ENCODE measurements at places on chromosomes 5 and 9.

GRCh38 chr5:110258460-110259216, 467.8 kb downstream of the TMEM232 start:
- no peak for DNase-seq

DNA sequence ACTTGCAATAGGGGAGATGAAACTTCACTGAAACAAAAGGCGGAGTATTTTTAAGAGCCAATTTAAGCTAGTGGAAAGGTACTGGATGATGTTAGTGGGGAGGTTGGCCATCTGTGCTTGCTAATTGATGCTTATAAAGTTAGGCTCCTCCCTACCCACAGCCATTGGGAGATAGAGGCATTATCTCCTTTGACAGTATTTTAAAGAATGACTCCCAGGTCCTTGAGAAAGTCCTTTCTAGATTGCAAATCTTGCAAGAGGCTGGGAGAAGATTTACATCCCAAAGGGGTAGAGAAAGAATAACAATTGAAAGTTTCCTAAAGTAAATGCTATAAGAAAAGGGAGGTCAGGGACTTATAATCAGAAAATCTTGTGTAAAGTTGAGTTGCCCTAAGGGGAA, 282.6 kb downstream of the BRINP1 start:
- DNase-seq: no peak

DNA sequence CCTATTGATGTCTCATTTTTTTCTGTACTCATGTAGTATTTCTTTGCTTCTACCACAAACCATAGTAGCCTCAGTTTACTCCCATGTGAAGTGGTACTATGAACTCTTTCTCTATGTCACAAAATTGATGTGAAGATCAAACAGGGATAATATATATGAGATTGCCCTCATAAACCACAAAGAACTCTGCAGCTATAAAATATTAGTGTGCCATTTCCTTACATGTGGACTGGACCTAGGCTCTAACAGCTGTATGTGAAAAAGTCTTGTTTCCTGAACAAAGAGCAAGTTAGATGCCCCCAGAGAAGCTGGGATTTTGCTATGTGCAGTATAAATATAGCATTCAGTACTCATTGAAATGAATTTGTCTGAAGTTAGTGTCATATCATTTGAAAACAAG, 412.6 kb upstream of the ADAMTSL1 start:
- DNase-seq: no peak

DNA sequence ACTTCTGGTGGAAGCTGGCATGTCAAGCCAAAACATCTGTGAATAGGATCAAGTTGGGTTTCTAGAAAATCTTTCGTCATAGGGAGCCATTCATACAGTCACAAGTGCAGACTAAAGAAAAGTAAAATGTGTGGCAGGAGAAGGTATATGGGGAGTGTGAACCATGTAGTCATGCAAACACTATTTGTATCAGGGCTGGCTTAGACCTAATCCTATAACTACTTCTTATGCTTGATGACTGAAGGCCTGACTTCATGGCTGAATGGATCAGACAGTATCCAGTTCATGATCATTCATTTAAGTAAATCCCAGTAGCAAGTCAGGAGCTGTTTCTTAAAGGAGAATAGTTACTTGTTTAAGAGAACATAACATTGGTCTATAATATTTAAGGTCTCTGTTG, 63.8 kb upstream of the DAPK1 start:
- no peak for DNase-seq

- DNase-seq: no peak
These were observed 563.9 kb downstream of the HTR1A start for GRCh38 chr5:63398346-63398745.

- DNase-seq: no peak
These were observed 4.2 kb downstream of the CTXN3 start for GRCh38 chr5:127652952-127653611.

GRCh38 chr5:79931409-79931808, 59.7 kb downstream of the MTX3 start:
- DNase-seq: no peak

GRCh38 chr9:136710543-136710942, 1.8 kb upstream of the DIPK1B start:
- no peak for DNase-seq

GRCh38 chr5:402615-403359, 40.2 kb upstream of the EXOC3 start:
- peak; percentile 63 for DNase-seq

DNA sequence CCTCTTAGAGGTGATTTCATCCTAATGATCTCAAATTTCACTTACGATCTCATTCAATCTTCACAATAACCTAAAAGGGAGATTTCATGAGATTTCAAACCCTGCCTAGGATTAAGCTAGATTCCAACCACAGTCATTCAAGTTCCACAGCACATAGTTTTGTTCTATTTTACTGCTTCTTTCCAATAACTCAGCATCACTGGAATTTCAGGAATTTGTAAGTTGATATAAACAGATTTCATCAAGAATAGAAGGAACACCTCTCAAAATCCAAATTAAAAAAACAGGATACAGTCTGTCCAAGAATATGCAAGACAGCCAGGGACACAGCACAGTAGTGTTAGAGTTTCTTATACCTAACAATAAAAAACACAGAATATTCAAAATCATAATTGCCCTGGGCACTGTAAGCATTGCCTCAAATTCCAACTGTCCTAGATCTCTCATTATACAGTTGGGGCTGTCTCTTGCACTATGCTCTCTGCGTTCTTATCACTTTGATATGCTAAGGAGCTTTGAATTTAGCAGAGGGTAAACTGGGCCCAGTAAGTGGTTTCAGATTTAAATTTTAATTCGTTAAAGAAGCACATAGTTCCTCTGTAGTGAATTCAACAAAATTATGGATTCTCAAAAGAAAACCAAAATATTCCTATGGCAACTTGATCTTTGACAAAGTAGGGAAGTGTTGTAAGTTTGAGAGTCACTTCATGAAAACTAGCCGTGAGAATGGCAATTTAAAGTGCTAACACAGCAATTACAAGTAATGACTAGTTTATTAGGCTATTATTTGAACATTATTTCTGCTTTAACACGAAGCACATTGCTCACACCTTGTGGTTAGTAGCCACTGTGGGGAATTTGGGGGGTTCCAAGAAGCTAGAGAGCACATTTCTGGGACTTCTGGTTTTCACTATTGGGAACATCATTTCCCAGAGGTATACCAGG, 478.6 kb upstream of the C9orf72 start:
- no peak for DNase-seq

GRCh38 chr9:34176089-34176488, 2.8 kb upstream of the UBAP1 start:
- no peak for DNase-seq

GRCh38 chr5:149224282-149224681, 47.4 kb upstream of the AFAP1L1 start:
- no peak for DNase-seq

DNA sequence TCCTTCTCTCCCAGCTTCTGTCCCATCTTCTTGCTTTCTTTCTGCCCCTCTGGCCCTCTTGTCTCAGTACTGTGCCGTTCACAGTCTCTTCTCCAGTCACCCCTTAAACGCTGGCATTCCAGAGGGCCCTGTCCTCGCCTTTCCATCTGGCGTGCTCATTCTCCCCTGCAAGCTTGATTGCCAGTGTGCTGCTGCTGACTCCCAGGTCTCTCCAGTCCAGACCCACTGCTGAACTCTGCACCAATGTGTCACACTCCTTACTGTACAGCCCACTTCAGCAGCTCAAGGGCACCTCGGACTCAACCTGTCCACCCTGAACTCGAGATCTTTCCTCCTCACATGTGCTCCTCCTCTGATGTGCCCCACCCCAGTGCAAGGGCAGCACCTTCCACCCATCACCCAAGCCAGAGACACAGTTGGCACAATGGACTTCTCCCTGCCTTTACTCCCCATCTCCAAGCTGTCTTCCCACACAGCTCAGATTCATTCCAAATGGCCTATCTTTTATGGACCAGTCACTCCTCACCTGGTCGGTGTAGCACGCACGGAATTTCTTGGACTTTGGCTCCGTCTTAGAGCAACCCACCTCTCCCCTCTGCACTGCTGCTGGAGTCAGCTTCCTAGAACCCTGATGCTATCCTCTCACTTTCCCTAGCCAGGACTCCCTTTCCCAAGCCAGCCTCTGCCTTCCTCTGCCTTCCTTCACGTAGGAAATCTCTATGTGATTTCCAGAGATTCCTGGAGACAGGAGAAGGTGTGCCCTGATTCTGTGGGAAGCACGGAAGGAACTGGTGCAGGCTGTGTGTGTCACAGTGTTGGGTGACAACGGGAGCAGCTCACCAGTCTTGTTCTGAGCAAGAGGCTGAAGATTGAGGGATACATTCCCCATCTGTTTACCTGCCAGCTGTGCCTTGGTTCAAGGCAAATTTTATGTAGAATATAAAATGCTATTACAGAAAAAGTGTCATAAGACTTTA, 26.0 kb upstream of the SLC2A8 start:
- no peak for DNase-seq

DNA sequence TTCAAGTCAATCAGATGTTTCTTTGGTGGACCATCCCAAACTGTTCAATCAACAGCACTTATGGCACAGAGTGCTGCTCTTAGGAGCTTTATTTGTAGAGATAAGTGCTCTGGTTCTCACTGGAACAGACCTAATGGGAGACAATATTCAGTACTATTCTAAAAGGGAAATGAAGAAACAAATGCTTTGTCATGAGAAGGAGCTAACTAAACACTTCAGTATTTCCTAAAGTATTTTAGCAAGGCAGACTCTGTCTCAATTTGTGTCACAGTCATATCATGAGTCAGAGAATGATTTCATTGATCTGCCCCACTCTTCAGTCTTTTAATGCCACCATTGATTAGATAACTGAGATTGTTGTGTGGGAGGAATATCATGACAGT, 175.3 kb downstream of the SLF1 start:
- peak; percentile 33 for DNase-seq

GRCh38 chr9:122107291-122107805, 14.2 kb upstream of the TTLL11 start:
- DNase-seq: no peak

GRCh38 chr9:6715755-6716643, 41.8 kb upstream of the KDM4C start:
- DNase-seq: peak; percentile 80

GRCh38 chr9:106911951-106912350, 49.0 kb downstream of the ZNF462 start:
- no peak for DNase-seq

DNA sequence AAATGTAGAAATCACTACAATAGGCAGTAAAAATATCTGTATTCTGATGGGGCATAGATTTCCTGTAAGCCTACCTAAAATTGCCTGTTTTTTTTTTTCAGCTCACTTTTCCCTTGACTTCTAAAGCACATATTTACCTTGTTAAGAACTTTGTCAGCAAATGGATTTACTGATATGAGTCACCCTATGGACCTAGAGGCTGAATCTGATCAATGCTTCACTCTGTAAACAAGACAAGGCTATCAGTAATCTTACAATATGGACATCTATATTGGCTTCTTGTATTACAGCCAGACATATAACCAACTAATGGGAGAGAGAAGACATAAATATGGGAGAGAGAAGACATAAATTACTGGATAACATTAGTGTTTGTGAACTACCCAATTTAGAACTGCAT, 792.7 kb upstream of the CHD1 start:
- no peak for DNase-seq

- no peak for DNase-seq
These were observed 59.3 kb downstream of the GALNT10 start for GRCh38 chr5:154249826-154250225.

GRCh38 chr9:34892886-34893285, 65.2 kb upstream of the PHF24 start:
- DNase-seq: no peak

GRCh38 chr9:18245911-18246310, 228.0 kb upstream of the ADAMTSL1 start:
- no peak for DNase-seq

GRCh38 chr5:126448720-126449119, 25.5 kb downstream of the GRAMD2B start:
- no peak for DNase-seq

DNA sequence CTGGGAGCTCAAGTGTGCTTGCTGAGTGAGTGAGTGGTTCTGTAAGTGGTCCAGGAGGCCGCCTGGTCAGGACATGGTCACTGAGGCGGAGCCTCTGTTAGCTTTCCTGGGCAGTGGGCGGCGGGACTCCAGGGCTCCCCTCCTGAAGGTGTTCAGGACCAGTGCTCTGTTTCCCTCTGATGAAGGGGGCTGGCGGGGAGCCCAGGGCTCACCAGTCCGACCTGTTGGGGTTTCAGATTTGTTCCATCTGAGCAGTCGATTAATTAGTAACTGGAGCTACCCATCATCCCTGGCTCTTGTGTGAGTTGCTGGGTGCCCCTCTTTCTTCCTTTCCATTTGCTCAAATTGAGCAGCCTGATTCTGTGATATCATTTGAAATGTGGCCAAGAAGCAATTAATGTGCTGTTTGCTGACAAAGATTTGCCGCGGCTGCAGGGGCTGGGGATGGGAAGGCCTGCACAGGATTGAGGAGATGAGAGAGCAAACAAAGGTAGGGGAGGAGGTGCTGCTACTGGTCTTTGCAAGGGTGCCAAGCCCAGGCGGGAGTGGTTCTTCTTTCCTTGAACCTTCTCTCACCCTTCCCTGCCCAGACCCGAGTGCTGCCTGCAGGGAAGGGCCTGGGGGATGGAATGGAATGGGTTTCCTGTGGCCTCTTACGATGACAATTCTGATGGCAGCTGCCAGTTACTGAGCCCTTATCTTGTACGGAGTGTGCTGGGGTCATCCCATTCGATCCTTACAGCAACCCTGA, 92.8 kb upstream of the PITX1 start:
- DNase-seq: no peak

DNA sequence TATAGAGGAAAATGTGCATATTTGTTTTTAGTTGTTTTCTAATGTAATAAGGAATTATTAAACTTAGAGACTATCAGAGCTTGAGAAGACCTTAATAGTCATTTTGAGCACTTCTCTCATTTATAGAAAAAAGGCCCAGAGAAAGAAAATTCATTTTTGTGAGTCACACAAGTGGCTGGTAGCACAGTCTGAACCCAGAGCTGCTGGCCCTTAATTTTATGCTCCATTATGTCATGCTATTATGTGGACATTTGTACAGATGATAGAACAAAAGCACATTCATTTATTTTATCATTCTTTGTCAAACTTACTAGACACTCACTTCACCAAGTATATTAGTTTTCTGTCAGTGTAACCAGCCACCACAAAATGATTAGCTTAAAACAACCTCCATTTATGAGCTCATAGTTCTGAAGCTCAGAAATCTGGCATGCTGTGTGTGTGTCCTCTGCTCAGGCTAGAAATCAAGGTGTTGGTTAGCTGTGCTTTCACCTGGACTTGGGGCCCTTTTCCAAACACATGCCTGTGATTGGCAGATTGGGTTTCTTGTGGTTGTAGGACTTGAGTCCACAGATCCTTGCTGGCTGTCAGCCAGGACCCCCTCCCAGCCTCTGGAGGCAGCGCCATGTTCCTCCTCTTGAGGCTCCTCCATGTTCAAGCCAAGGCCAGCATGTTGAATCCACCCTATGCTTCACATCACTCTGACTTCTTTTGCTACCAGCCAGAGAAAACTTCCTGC, 188.9 kb downstream of the ARHGAP26 start:
- no peak for DNase-seq

DNA sequence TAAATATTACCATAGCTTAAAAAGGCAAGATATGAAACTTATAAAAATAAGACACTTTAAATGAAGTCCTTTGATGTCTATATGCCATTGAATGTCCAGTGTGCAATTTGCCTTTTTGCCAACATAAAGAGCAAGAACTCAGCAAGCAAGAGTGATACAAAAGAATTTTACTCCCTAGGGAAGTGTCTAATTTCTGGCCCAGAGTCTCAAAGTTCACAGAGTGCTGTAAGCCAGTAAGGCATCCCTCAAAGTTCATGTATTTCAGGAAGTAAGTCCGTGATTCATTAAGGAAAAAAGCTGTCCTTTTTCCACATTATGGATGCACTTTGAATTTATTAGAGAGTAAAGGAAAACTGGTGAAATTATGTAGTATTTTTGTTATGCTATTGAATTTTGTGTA, 185.2 kb downstream of the CCDC171 start:
- no peak for DNase-seq

GRCh38 chr9:99607842-99608448, 213.7 kb upstream of the NR4A3 start:
- DNase-seq: no peak

Data from hematopoietic multipotent progenitor cell treated with erythropoietin and hydrocortisone succinate and interleukin-3 and kit ligand, for 4 days (in vitro differentiated cells).